ENCODE measurements at places on chromosomes 7 and 10.
A peak's percentile ranks its signal among the peaks of the same experiment; 100 is the strongest.

DNA sequence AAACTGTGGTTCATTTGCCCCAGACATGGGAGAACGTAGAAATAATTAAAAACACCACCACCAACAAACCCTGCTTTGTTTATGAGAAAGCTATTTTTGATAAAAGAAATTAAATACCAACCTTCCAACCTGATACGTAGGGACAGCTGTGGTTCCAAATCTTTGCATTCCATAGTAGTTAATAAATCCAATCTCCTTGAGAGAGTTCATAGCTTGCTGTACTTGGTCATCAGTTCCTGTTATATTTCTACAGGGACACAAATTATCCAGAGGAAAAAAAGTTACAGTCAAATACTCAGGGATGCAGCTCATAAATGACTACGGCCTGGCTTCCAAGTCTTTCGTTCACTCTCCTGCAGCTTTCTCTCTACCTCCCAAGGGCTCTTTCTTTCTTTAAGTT lies 41.1 kb downstream of the PUS7 start:
- no peak for DNase-seq

DNA sequence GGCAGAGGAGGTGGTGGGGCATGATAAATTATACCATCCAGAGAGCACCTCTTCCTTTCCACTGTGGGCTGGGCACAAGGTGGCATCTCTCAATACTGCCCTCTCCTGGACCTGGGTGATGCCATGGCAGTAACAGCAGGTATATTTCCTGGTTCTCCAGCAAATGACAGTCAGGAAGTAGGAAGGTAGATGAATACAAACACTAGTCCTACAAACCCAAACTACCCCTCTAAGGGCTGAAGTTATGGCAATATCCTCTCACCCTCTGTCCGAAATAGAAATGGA lies 1004.9 kb downstream of the KCNMA1 start:
- DNase-seq, result no peak

- no peak for DNase-seq
Observed at GRCh38 chr10:93954726-93955363, 38.9 kb upstream of the PLCE1 start.

DNA sequence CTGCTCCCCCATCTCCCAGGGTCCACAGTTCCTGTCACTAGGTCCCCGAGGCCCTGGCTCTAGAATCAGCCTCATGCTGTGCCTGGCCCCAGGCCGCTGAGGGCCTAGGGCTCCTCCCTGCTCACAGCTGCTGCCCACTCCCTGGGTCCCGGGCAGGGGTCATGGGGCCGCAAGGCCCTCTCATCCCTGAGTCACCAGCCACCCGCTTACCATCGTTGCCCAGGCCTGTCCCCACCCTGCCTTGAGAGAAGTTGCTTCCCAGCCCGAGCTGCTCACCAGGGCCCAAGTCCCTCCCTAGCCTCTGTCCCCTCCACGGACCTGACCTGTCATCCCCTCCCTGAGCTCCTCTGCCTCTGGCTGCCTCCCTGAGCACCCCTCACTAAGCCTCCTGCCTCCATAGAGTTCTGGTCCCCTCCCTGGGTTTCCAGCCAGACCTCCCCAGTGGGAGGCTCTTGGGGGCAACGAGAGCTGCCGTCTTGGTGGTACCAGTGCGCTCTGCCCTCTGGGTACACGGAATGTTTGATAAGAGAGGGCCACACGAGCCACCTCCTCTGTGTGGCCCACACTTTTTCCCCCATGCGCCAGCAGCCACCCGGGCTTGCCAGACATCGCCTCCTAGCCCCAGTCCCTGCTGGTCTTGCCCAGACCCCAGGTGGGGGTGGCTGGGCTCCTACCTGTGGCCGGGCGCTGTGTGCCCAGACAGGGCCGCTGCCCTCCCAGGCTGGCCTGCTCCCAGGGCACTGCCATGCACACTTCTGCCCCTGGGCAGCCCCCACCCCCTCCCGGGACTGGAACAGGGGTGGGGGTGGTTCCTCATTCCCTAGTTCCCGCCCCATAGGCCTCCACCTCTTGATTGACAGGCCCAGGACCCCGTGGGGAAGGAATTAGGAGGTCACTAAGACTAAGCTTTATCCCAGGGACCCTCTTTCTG lies 21.3 kb downstream of the MLXIPL start:
- no peak for DNase-seq

DNA sequence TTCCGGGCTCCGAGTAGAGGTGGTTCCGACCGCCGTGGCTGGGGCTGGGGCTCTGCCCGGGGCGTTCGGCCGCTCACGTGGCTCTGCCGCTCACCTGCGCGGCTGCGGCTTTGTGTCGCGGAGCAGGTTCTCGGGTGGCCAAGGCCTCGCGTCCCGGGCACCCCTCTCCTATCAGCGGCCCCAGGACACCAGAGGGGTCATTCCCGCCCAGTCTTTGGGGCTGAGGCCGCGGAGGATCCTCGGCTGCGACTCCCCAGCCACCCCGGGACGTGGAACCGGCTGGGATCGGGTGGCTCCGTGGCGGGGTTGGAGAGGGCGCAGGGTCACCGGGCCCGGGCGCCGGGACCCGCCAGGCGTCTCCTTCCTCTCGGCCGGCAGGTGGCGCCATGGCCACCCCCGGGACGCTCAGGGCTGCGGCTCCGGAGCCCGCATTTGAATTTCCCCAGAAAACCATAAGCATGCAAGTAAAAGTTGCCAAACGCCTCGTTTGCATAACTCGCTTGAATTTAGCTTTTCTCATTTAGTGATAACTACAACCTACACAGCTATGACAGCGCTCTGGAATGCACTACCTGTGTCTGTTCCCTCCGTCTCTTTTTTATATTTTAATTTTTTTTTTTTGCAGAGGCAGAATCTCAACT lies 1.2 kb downstream of the COL26A1 start:
- peak; percentile 20 for DNase-seq

DNA sequence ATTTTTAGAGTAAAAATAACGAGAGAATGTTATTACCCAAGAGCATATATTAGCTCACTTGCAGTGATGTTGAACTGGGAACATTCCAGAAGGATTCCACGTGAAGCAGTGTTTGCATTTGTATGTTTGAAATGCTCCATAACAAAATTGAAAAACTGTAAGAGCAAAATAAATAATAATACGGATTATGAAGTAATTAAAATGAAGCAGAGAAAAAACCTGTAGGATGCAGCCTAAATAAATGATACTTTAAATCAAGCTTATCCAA lies 203.3 kb downstream of the BAMBI start:
- DNase-seq, result no peak

- no peak for DNase-seq
Observed at GRCh38 chr10:93280121-93280698, 201.9 kb downstream of the MYOF start.

DNA sequence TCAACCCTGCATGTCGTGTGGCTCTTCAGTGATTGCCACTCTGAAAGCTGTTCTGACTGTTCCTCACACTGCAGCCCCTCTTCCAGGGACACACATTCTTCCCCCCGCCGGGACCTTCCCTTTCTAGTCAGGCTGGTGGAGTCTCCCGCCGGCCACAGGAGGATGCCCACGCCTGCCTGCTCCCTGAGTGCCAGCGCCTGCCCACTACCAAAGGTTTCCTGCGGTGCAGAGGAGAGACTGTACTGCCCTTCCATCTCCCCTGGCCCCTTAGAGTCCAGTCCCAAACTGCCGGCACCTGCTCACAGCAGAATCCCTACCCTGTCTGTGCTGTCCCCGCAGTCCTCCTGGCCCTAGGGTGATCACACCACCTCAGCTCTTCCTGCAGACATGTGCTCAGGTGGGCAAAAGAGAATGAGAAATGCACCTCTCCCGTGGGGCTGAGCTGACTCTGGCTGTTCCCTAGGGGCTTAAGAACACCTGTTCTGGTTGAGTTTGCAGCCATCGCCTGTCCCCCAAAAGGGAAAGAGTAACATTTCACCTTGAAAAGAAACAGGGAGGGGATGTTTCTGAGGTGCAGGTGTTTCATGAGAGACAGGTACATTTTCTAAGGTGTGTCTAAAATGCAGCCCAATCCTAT lies 1.4 kb downstream of the PODXL start:
- DNase-seq, result no peak

DNA sequence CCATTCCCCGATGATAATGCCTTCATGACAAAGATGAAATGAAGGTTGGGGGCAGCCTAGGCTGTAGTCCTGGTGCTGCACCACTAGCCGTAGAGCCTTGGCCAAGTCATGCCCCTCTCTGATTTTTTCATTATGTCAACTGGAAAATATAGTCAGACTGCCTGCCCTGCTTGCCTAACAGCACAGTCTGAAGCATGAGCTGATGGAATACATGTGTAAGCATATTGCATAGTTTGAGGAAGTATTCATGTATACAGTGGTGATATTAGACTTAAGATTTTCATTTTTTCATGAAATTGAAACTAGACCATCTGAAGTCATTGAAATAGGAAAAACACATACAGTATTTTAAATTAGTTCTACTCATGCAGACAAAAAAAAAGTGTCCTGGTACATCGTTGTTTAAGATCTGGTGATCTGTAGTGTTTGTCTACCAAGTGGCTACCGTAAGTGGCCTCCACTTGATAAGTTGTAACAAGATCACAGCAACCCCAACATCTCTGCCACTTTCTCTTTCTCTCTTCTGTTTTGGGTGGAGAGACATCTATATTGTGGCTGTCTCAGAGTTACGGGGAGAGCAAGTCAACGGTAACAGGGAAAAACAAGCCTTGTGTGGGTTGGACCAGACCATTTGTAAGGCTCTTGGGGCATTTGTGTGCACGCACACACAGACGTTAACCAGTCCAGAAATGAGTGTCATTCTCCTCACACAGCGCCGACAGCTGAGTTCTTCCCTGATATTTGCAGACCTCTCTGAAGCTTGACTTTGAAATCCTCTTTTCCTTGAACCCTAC lies 716.6 kb upstream of the GALNT17 start:
- DNase-seq, result no peak

DNA sequence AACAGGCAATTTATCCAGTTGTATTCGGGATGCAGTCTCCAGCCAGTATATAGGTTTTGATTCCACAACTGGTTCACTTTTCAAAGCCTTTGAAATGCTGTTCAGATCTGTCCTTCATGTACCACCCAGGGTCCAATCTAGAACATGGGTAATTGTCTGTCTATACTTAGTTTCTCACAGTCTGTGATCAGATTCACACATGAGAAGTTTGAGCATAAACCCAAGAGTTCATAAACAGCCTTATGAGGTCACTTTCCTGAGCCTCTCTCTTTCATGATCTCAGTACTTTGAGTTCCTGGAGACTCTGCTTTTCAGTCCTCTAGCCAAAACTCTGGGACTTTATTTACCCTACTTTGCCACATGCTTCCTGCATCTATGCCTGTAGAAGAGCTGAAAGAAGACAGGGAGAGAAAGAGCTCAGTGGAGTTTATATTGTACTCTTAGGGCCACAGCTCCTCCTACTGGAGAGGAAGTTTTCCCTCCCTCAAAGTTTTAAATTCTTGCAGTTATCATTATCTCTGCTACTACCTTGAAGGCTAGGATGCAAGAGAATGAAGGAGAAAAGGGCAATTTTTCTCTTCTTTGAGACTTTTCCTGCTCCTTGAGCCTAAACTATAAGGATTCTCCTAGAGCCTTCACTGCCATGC lies 172.0 kb downstream of the ZEB1 start:
- no peak for DNase-seq

DNA sequence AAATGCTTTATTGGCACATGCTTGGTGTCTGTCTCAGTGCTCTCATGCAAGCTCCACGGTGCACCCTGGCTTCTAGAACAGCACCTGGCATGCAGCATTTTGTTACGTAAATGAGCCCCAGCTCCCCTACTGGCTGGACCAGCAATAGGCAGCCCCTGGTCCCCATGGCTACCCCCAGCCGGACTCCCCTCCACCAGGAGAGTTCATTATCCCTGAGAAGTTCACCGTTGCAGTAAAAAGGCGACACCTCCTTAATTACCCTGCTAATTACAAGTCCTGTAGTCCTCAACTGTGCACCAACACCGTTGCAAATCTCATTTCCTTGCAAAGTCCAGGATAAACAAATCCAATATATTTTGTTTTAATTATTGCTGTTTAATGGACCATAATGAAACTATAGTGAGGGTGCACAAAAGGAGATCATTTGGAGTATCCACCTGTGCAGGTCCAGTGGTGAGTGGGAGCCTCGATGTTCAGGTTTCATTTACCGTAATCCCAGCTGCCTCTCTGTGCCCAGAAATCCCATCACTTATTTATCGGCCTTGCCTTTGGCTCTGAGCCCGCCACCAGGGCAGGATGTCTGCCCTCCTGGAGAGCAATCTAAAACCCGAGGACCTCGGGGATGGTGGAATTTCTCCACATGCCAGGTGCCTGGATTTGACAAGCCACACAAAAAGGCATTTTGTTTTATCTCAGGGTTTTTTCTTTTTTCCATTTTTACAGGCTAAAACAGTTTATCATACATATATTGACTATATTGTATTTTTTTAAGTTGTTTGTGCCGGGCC lies 12.8 kb upstream of the DRGX start:
- DNase-seq, result no peak

All from caudate nucleus (tissue), 63 donors.